ENCODE measurements at places on chromosomes 3 and 15. TPM values are rescaled to one million over a fixed set of nuclear protein-coding genes. Genes with fewer than 3 reads are reported as not detected.

DNA sequence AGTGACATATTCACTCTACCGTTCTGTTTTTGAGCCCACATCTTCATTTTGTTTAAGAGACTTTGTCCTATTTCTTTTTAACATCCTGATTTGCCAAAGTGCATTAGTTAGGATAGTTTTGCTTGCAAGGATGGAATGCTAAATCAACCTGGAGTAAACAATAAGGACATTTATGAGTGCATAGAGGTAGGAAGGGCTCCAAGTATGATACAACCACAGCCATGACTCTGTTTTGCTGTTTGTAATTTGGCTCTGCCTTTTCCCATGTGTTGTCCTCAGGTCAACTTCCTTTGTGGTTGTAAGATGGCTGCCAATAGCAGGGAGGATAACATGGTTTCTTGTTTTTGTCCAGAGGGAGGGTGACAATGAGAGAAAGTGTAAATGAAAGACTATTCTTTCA, 66.4 kb upstream of the GOLIM4 start:
- H3K4me3 ChIP-seq = no peak overlapping the region
- no peak for DNase-seq
- no peaks in the 10 kb centered on the region for H3K27me3 ChIP-seq
- peaks cover 5% of the 10 kb centered on the region for H3K4me1 ChIP-seq

GRCh38 chr15:40334541-40334940, 6.2 kb downstream of the CCDC9B start:
- peaks cover 66% of the 10 kb centered on the region for H3K4me1 ChIP-seq
- H3K4me3 ChIP-seq = no peak overlapping the region
- H3K27ac ChIP-seq = peak overlapping the region; percentile 61
- H3K36me3 ChIP-seq = no peaks in the 10 kb centered on the region
- no peak for DNase-seq

- no peaks in the 10 kb centered on the region for H3K4me1 ChIP-seq
- no peak overlapping the region for H3K27ac ChIP-seq
- DNase-seq = no peak
- no peak overlapping the region for H3K4me3 ChIP-seq
These were observed 8.9 kb downstream of the NRG4 start for GRCh38 chr15:76003364-76003763.

DNA sequence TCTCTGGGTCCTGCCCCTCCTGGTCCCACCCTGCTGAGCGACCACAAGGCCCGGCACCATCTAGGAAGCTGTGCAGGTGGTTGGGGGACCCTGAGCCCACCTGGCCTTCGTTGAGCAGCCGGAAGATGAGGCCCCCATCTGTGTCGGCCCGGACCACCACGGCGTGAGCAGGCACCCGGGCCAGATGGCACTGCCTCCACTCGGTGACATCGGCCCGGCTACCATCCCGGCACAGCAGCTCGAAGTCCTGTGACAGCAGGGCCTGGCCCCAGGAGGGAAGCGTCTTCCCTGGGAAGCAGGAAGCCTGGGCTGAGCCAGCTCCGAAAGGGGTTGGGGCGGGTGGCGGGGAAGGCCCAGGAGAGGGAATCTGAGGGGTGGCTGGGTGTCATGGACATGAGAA, 12.6 kb downstream of the MELTF start:
- no peak overlapping the region for H3K27ac ChIP-seq
- no peak for DNase-seq
- peaks cover 11% of the 10 kb centered on the region for H3K27me3 ChIP-seq
- no peaks in the 10 kb centered on the region for H3K36me3 ChIP-seq
- H3K4me3 ChIP-seq = no peak overlapping the region

DNA sequence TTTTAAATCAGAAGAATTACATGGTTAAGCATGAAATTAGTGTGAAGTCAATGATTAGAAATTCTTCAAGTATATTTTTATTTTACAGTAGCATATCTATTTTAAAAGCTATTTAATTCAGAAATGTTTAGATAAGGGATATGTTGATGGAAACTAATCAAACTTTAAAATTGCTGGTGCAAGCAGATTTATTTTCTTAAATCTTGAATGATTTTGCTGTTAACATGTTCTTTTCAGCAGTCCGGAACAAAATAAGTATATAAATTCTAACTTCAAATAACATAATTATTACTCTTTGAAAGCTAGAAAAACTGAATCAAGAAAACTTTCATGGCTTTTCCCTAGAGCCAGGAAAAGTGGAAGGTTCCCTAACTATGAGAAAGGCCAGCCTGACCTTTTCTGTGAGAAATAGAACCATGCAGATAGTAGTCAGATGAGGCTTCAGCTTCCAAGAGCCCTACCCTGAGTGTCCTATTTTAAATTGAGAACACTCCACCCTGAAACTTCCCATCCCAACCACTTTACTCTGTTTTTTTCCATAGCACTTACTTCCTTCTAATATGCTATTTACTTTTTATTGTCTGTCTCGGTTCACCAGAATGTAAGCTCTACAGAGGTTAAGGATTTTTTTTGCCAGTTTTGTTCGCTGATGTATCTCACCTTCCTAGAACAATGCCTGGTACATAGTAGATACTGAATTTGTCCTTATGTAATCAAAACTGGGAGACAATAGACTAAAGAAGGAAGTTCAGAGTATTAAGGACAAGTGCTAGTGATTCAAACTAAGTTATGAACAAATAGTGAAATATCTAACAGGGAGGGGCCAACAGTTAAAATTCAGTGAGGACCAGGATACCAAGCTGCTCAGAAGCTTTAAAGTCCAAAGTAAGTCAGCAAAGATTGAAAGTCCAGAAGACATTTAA, 66.8 kb downstream of the CD200R1L start:
- no peak overlapping the region for H3K27ac ChIP-seq
- no peaks in the 10 kb centered on the region for H3K36me3 ChIP-seq
- H3K4me3 ChIP-seq = no peak overlapping the region
- DNase-seq = no peak

DNA sequence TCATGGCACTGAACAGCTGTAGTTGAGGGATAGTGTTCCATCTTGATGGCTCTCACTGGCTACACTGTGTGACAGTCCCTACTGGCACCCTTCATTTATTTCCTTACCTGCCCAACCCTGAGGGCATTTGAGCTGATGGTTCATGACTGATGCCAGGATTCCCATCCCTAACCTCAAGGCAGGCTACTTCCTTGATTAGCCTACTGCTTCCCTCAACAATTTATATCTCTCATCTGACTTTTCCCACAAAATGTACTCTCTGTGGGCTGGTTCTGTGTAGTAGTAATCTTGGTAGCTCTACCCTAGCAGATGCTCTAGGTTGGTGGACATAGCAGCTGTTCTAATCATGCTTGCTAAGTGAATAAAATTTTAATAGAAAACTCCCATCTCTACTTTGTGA, 106.0 kb downstream of the THRB start:
- H3K4me1 ChIP-seq = no peaks in the 10 kb centered on the region
- DNase-seq = no peak
- no peak overlapping the region for H3K4me3 ChIP-seq

GRCh38 chr3:55107187-55107586, 179.3 kb upstream of the LRTM1 start:
- no peak for DNase-seq
- no peaks in the 10 kb centered on the region for H3K36me3 ChIP-seq
- no peaks in the 10 kb centered on the region for H3K4me1 ChIP-seq
- H3K4me3 ChIP-seq = no peak overlapping the region
- H3K27me3 ChIP-seq = no peaks in the 10 kb centered on the region

GRCh38 chr3:196868297-196868661, 559 bp downstream of the SENP5 start:
- H3K27me3 ChIP-seq = no peaks in the 10 kb centered on the region
- H3K4me1 ChIP-seq = peaks cover 21% of the 10 kb centered on the region
- peak overlapping the region; percentile 86 for H3K27ac ChIP-seq
- H3K4me3 ChIP-seq = peak overlapping the region; percentile 98
- no peak for DNase-seq

DNA sequence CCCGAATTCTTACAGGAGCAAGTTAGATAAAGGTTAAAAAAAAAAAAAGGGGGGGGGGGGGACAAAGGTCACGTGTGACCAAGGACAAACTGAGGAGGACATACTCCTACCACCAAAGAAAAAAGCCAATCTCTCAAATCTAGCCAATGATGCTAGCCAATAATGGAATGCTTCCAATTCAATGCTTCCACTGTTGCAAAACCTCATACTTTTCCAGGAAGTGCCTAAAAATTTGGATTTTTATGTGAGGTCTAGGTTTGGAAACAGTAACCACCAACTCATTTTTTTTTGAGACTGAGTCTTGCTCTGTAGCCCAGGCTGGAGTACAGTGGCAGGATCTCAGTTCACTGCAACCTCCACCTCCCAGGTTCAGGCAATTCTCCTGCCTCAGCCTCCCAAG, 11.4 kb downstream of the MSL2 start:
- no peaks in the 10 kb centered on the region for H3K36me3 ChIP-seq
- H3K4me1 ChIP-seq = peaks cover 18% of the 10 kb centered on the region
- no peak for DNase-seq
- H3K4me3 ChIP-seq = no peak overlapping the region
- H3K27ac ChIP-seq = no peak overlapping the region
- H3K27me3 ChIP-seq = no peaks in the 10 kb centered on the region

GRCh38 chr3:60182697-60183096, 1068.6 kb downstream of the FHIT start:
- H3K27me3 ChIP-seq = no peaks in the 10 kb centered on the region
- H3K4me3 ChIP-seq = no peak overlapping the region
- DNase-seq = no peak
- H3K27ac ChIP-seq = no peak overlapping the region
- no peaks in the 10 kb centered on the region for H3K36me3 ChIP-seq

The GAP43 gene
- 0.11 TPM for total RNA-seq

The LSAMP gene
- total RNA-seq = not detected

The AHSG gene
- total RNA-seq = 1.2 TPM

The ROPN1 gene
- total RNA-seq = not detected
